ENCODE measurements at places on chromosomes 4 and X.

- DNase-seq: no peak
Observed at GRCh38 chr4:117817301-117817700, 217.0 kb upstream of the NDST3 start.

GRCh38 chrX:68901519-68901918 lies 72.7 kb downstream of the EFNB1 start:
- no peak for DNase-seq

DNA sequence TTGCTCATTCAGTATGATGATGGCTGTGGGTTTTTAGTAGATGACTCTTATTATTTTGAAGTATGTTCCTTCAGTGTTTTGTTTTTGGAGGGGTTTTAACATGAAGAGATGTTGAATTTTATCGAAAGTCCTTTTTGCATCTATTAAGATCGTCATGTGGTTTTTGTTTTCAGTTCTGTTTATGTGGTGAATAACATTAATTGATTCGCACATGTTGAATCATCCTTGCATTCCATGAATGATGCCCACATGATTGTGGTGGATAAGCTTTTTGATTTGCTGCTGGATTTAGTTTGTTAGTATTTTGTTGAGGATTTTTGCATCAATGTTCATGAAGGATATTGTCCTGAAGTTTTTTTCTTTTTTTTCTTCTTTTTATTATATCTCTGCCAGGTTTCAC lies 347.4 kb upstream of the EPHA5 start:
- no peak for DNase-seq

DNA sequence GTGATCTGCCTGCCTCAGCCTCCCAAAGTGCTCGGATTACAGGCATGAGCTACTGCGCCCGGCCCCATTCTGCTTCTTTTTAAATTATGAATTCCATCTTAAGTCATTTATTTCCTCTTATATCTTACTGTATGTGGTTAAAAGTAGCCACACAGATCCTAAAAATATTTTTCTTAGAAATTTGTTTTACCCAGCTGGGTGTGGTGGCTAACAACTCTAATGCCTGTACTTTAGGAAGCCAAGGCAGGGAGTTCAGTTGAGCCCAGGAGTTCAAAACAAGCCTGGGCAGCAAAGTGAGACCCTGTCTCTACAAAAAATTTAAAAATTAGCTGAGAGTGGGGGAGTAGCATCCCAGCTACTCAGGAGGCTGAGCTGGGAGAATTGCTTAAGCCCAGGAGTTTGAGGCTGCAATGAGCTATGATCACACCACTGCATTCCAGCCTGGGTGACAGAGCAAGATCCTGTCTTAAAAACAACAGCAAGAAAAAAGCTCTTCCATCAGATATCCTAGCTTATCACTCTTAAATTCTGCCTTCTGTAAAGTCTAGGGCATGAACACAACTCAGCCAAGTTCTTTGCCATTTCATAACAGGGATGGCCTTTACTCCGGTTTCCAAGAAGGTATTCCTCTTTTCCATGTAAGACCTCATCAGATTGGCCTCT lies 15.1 kb upstream of the AFF1 start:
- DNase-seq: no peak

GRCh38 chr4:81804849-81805248 lies 333.1 kb upstream of the RASGEF1B start:
- DNase-seq: no peak

DNA sequence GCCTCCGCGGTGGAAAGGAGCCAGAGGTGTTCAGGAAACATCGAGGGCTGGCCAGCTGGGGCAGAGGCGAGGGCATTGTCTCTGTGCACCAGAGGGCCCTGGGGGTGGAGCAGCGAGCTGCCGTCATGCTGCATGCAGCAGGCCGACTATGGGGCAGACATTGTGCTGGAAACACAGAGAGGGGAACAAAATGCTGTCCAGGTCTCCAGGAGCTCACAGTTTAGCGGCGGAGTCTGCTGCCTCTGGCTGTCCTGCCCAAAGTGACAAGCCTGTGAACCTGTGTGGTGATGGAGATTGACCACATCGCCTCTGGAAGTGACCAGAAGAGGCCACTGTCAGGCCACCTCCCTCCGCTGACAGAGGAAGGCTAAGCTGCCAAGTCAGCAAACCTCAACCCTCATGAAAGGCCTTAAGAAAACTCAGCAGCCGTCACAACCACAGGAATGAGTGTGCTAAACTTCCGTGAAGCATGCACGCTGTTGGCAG lies 20.1 kb upstream of the SASH3 start:
- no peak for DNase-seq

DNA sequence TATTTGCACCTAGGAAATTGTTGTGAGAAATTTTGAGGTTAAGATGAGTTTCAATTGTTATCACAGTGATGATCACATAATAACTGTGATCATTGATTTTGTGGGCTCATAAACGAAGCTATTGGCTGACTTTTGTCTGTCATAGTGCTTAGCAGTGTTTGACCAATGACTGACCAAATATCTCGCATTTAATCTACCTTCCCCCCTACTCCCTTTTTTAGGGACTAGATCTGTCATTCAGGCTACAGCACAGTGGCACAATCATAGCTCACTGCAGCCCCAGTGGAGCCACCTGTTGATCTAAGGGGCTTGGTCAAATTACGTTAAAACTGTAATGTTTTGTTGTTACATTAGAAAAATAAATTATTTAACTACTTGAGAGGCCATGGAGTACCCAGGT lies 1.5 kb downstream of the FUNDC2 start:
- DNase-seq: no peak

- DNase-seq: no peak
Observed at GRCh38 chr4:6610856-6611430, 29.5 kb upstream of the MRFAP1 start.

DNA sequence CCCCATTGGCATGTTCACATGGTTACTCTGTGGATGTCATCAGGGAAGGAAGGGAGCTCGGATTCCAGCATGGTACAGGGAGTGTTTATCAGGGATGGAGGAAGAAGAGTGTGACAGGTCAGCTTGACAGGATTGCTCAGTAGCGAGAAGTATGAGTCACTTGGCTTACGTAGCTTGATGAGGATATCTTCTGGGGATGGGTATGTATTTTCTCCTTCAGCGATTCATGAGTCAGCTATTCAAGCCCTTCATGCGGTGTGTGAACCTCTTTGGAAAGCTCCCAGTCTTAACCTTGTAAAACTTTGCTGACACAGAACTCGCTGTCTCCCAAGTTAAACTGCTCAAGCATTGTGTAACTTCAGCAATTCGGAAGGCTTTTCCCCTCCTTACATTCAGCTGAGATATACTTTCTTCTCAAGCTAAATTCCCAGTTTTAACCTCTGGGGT lies 275.4 kb downstream of the ARHGAP10 start:
- DNase-seq: no peak

DNA sequence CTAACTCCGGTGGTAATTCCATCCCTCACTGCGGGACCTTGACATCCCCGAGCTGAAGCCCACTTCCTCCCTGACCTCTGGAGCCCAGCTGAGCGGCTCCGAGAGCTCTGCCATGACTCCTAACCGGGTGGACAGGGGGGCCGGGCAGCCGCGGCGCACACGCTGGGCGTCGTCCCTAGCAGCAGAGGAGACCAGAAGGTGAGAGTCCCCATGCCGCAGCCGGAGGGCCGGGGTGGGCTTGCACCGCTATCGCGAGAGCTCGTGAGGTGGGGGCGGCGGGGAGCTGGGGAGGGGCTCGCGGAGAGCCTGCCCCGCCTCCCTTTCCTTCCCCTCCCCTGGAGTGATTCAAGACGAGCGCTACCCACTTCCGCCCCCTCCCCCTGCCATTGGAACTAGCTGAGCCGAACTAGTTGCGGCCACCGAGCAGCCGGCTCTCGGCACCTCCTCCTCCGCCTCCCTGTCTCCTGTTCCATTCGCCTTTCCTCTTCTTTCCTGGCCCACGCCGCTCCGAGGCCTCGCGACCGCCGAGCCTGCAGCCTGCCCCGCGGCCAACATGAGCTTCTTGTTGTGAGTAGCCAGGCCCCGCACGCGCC lies at the start of gene MOB1B:
Gene MOB1B (plus strand): TSS at position 386 of the 593 bp plus-strand sequence. CDS start 168 bp downstream, at position 554.
- DNase-seq: peak; percentile 90

DNA sequence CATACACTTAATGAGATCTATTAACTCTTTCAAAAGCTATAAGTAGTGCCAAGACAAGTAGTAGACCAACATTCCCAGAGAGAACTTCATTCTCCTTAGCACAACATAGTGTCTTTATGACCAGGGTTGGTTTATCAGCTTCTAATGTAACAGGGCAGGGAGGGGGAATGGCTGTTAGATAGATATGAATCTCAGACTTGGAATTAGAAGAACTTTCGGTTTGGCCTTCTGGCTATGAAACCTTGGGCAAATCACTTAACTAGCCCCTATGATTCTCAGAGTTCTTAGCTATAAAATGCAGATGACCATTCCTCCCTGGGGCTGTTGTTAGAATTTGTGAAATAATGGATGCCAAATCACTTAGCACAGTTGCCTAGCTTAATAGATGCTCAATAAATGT lies 132.2 kb downstream of the SLC10A7 start:
- no peak for DNase-seq

DNA sequence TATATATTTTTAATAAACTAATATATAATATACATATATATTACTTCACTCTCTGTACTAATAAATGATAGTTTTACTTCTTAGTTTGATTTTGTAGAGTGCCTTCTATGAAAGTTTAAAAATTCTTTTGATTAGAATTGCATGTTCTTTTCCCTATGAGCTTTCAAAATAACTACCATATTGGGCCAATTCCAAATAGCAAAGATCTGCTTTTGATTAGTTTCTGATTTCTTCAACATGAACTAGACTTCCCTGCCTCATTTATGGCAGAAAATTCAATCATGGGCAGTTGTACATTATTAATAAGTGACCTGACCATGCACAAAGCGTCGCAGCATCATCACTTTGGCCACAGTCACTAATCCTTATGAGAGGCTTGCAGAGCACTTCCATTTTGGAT lies 48.9 kb upstream of the TEX13A start:
- no peak for DNase-seq

- no peak for DNase-seq
Observed at GRCh38 chr4:168844353-168845049, 165.6 kb downstream of the CBR4 start.

- no peak for DNase-seq
Observed at GRCh38 chrX:44400588-44400987, 57.1 kb upstream of the EFHC2 start.

DNA sequence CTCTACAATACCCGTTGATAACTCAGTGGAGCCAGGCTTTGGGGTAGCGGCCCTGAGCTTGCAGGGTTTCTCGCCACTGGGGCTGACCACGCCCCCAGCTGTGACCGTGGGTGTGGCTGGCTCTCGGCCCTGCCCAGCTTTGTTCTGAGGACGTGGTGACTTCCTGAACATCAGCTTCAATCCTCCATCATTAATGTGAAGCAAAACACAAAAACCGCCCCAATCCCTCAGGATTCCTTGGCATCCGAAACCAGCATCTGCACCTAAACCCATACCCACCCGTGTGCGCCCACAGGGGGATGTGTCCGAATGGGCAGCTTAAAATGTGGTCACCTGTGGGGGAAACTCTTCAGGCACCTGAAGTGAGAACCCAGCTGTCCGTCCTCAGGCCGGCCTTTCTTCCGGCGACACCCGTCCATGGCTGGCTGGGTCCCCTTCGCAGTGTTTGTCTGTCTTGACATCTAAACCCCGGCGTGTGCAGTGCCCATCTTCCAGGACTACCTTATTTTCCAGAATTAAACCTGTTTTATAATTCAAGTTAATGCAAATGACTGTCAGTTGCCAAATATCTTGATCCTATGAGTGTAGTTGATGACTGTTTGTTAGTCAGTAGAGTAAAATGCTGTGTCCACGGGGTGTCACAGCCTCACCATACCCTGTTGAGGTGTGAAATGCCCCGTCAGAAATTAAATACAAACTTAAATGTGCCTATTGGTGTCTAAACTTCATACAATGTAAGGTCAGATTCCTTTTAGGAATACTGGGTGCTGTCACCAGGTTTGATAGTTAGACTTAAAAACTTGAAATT lies 27.3 kb downstream of the NELFA start:
- DNase-seq: peak; percentile 62

DNA sequence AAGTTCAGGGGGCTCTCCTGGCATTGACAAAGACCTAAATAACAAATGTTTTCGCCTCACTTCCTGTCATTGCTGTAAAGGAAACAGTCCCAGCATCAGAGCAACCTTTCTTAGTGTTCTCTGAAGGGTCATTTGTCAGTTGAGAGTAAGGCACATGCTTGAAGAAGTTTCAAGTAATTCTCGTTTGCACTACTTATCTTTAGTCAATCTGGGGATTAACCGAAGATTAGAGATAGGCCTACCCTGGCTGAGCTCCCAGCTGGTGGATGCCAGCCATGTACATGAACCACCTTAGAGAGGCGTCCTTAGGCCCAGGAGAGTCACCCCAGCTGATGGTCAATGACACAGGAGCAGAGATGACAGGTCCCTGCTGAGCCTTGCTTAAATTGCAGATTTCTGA lies 189.9 kb upstream of the PGRMC2 start:
- DNase-seq: no peak

- DNase-seq: no peak
Observed at GRCh38 chrX:118802857-118803256, 20.8 kb upstream of the ZCCHC12 start.

DNA sequence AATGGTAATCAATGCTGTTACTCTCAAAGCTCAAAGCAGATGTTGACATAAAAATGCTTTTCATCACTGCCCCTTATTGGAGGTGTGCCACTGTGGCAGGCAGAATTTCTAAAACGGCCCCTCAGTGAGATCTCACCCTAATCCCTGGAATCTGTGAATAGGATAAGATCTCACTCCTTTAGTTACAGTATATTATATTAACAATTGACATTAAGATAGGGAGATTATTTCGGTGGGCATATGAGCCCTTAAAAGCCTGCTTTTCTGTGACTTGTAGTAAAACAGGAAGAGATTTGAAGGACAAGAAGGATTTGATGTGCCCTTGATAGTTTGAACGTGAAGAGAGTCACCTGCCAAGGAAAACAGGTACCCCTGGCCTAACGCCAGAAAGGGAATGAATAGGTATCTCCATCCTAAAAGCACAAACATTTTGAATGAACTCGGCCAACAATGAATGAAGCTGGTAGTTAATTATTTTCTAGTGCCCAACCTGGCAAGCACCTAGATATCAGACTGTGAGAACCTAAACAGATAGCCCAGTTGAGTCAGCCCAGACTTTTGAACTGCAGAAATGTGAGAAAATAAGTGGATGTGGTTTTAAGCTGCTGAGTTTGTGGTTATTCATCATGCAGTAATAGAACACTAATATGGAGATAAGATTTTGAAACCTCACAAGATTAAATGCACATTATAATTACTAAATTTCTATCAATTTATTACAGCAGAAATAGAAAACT lies 881.6 kb downstream of the PCDH18 start:
- DNase-seq: no peak

- DNase-seq: no peak
Observed at GRCh38 chrX:74613370-74614092, 893 bp downstream of the RLIM start.

All from coronary artery (tissue), 2 donors.